ENCODE measurements at places on chromosomes 16 and 17.
A peak's percentile ranks its signal among the peaks of the same experiment; 100 is the strongest.

DNA sequence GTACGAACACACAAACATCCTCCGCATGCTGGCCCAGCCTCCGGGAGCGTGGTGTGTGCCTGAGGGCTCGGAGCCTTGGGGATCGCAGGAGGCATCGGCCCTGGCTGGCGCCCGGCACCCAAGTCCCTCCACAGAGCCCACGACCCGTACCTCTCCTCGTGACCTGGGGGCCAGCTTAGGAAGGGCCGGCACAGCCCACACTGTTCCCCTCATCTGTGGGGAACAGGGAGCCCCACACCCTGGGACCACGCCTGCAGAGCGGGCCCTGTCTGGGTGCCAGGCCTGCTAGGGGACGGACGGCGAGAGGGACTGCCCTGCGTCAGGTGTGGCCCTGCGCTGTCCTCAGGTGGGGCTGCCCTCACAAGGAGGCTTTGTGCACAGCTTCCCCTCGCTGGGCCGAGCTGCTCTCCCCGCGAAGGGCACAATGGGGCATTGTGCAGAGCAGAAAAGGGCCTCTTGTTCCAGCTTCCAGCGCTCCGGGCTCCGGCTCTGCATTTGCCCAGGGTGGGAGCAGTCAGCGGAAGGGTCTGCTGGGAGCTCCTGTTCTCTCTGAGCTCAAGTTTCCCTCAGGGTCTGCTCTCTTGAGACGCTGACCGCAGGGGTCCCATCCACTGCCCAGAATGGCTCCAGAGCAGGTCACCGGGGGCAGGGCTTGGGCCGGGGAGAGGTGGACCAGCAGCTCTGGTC, 1.7 kb upstream of the LMF1 start:
- no peak for DNase-seq

GRCh38 chr16:12398029-12398682, 405.5 kb downstream of the CPPED1 start:
- DNase-seq: peak; percentile 22

- DNase-seq: no peak
Observed at GRCh38 chr16:50683689-50684374, 2.7 kb upstream of the SNX20 start.

DNA sequence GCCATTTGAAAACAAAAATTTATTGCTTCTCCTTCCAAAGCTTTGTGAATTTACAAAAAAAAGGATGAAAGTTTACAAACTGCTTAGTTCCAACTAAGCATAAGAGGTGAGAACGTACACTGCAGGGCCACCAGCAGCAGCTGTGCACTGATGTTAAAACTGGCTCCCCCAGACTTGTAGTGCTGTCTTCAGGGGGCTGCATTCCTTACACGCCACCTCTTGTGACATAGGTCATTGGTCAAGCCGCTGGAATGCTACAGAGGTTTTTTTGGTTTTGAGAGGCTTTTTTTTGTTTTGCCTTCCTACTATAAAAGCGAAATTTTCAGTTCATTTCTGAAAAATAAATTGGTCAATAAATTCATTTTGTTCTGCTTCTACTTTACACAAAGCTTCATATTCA, 6.9 kb downstream of the IFT20 start:
- no peak for DNase-seq

- DNase-seq: peak; percentile 79
Observed at GRCh38 chr16:3152277-3152990, 17.6 kb downstream of the ZNF213 start.
